Hepatocyte (in vitro differentiated cells): ENCODE measurements at places on chromosomes 12 and 14. TPM values are rescaled to one million over a fixed set of nuclear protein-coding genes. Genes with fewer than 3 reads are reported as not detected.

DNA sequence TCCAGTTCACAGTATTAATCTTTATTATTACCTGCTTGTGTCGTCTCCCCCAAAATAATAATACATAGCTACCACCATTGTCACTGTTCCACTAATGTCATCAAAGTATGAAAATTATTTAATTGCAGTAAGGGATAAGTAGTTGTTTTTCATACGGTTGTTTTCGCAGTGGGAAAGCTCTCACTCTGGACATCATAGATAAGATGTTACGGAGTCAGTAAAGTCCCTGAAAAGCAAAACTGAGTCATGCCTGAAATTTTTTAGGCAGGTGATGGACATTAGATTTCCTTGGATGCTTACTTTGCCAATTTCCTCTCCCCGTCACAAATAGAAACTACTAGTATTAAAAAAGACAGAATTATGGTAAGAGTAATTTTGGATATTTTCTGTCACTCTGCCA, 13.2 kb downstream of the PNP start:
- no peak overlapping the region for H3K4me3 ChIP-seq
- no peak for DNase-seq
- no peaks in the 10 kb centered on the region for H3K36me3 ChIP-seq
- H3K27me3 ChIP-seq, result no peaks in the 10 kb centered on the region
- no peak overlapping the region for H3K27ac ChIP-seq

DNA sequence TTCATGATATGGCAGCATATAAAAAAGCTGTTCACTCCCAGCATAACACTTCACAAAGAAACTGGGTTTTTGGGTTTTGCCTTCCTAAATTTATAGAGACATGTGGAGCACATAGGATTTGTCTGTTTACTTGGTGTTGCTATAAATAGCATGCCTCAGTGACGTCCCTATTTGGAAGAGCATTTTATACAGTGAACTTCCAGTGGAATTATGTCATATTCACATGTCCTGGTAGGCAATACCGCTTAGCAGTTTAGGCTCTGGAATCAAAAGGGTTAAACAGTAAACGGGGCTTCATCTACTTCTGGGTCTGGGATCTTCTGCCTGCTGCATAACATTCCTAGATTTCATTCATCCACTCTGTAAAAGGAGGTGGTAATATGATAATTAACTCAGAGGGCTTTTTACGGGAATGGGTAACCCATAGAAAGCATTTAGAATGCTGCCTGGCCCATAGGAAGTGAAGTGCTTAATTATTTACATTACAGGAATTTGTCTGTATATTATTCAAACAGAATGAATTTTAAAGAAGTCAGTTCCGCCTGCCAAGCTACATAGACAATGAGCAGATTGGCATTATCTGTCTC, 396.1 kb downstream of the TMTC2 start:
- H3K4me3 ChIP-seq, result no peak overlapping the region
- H3K27me3 ChIP-seq, result no peaks in the 10 kb centered on the region
- H3K4me1 ChIP-seq, result no peaks in the 10 kb centered on the region
- H3K27ac ChIP-seq, result no peak overlapping the region

DNA sequence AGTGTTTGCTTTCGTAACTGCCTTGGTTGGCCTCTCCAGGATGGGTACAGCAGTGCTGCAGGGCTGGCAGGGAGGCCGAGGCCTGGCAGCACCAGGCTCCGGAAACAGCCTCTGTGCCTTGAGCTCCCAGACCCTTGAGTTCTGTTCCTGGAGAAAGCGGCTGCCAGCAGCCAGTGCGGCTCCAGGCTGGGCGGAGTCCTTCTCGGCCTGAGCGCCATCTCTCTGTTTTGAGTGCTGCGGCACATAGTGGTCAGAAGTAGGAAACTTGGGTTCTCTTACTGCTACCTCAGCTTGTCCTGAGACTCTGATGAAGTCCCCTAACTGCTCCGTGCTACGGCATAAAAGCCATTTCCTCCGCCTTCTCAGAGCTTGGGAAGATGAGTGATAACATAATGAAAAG, 65.9 kb downstream of the KCNA1 start:
- H3K27me3 ChIP-seq, result peaks cover 47% of the 10 kb centered on the region
- H3K36me3 ChIP-seq, result no peaks in the 10 kb centered on the region
- H3K27ac ChIP-seq, result no peak overlapping the region
- H3K4me1 ChIP-seq, result no peaks in the 10 kb centered on the region
- H3K4me3 ChIP-seq, result no peak overlapping the region

GRCh38 chr14:76126076-76126475, 25.6 kb upstream of the GPATCH2L start:
- H3K27me3 ChIP-seq, result peaks cover 12% of the 10 kb centered on the region
- no peaks in the 10 kb centered on the region for H3K4me1 ChIP-seq
- DNase-seq, result no peak
- no peak overlapping the region for H3K4me3 ChIP-seq

SLC25A47 gene
- total RNA-seq, result 1.6 and 1.8 TPM in 2 replicates

SPX gene
- 0.63 and 1.3 TPM in 2 replicates for total RNA-seq

HOXC9 gene
- total RNA-seq, result 0.10 and 0.60 TPM in 2 replicates
